Eye (tissue), 1 donor: ENCODE measurements at places on chromosomes 7 and 10.

GRCh38 chr10:112346774-112347173, 27.1 kb upstream of the ACSL5 start:
- no peak for DNase-seq

- peak; percentile 43 for DNase-seq
These were observed 7.1 kb downstream of the GATA3 start for GRCh38 chr10:8061274-8062211.

DNA sequence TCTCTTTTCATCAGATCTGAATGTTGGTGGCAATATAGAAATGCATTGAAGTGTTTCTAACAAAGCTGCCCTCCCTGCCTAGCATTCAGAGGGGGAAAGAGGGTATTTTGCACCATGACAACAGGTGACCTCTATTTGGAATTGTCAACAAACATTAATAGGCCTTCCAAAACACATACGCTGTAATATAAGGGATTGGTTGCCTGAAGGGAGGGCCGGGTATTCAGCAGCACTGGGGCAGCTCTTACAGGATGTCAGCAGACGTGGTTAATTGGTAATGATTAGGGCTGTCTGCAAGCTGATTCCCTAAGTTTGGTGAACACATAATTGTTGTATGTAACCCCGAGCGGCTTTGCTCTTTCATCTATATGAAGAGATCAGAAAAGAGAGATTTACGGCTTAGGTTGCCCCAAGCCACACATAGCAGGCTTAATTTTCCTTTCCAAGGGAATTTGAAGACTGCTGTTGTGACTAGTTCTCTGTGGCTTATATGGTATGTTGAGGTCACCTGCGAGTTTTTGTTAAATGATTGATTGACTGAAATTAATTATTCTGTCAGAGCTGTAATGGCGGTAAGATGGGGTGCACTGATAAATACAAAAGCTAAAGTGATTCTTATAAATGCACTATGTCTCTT, 759.3 kb downstream of the LRMDA start:
- peak; percentile 67 for DNase-seq

GRCh38 chr7:141221007-141221612, 147.2 kb downstream of the TMEM178B start:
- DNase-seq: peak; percentile 43

DNA sequence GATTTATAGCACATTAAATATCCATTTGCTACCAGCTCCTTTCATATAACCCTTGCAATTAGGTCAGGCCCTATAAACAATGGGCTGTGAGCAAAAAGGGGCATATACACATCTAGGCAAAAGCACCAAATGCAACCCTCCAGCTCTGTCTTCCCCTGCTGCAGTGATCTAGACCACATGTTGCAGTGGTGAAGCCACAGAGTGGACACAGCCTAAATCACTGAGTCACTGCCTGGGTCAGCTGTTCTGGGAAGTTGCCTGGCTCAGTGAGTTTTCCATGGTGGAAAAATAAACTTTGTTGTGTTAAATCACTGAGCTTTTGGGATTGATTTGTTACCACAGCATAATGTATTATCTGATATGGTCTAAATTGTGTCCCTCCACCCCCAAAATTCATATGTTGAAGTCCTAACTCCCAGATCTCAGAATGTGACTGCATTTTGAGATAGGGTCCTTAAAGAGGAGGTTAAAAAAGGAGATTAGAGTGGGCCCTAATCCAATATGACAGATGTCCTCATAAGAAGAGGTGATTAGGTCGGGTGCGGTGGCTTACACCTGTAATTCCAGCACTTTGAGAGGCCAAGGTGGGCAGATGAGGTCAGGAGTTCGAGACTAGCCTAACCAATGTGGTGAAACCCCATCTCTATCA, 70.4 kb downstream of the ZFAND4 start:
- DNase-seq: no peak

GRCh38 chr10:100528123-100528886, 1.4 kb downstream of the NDUFB8 start:
- no peak for DNase-seq
